Activated naive CD8-positive, alpha-beta T cell treated with anti-CD3 and anti-CD28 coated beads, Interleukin-2, amount 50 U/mL, for 16 hours (primary cell): ENCODE measurements at places on chromosomes 3 and 15.

DNA sequence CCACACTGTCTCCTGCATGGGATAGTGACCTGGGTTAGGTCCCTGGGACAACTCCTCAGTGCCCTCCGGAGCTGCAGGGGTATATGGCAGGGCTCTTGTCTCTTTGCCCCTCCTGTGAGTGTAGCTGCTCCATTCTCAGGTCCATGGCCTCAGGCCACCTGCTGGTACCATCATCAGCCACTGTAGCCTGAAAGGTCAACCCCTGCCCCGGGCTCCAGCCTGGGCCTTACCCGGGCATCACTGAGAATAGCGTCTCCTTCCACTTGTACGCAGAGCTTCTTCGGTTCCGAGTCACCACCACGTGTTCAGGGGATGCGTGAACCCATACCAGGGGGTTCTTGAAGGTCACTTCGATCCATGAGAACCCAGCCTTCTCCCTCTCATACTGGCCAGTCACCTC lies 13.8 kb downstream of the ITIH4 start:
- no peak for DNase-seq

GRCh38 chr3:144775551-144775950 lies 803.9 kb downstream of the DIPK2A start:
- no peak for DNase-seq

GRCh38 chr15:101376615-101377395 lies 81.8 kb upstream of the SNRPA1 start:
- no peak for DNase-seq

- DNase-seq = no peak
Measured at GRCh38 chr3:54133196-54133595, 10.8 kb downstream of the CACNA2D3 start.

GRCh38 chr3:82093641-82094040 lies 332.2 kb upstream of the GBE1 start:
- no peak for DNase-seq

DNA sequence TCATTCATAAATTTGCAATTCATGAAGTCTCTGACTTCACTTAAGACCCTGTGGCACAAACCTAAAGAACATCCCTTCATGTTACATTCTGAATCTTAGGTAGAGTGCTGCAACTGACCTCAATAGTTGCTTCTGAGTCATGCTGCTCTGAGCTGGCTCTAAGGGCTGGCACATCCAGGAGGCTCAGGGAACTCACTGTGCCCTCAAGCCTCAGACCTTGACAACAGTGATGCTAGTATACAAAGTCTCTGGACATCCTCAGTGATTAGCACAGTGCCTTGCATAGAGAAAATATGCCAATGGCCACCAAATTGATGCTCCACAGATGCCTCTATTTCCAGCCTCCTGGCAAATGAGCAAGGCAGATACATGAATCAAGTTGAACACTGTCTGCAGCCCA lies 740.9 kb upstream of the LMCD1 start:
- DNase-seq = no peak

- no peak for DNase-seq
Measured at GRCh38 chr15:34116620-34117019, 14.7 kb downstream of the PGBD4 start.
